ENCODE measurements at places on chromosomes 12 and 14.

GRCh38 chr12:110766311-110767154, 23.8 kb upstream of the PPP1CC start:
- no peak for DNase-seq

DNA sequence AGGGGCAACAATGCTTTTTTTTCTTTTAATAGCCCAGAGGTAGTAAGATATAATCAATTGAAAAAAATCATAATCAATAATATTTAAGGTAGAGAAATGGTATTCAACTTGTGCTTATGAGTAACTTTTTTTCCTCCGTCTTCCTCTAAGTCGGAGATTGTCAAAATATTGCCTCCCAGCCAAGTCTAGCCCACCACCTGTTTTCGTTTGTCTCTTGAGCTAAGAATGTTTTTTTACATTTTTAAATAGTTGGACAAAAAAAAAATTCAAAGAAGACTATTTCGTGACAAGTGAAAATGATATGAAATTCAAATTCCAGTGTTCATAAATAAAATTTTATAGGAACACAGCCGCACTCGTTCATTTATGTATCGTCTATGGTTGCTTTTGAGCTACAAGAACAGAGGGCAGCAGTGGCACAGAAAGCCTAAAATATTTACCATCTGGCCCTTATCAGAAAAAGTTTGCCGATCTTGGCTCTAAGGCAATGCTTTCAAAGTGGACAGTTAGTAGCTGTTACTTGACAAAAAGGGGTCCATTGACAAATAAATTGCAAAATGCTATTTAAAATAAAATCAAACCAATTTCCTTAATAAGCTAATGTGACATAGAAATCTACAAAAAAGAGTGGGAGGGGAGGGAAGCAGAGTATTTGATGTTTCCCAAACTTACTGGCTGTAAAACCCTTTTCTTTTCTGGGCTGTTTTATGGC, 40.8 kb upstream of the MAX start:
- DNase-seq, result no peak

- no peak for DNase-seq
These were observed 380.6 kb downstream of the CCDC91 start for GRCh38 chr12:28570811-28571210.

GRCh38 chr14:68780358-68781160, 12.3 kb downstream of the ZFP36L1 start:
- DNase-seq, result peak; percentile 85

GRCh38 chr12:131166717-131167116, 213.0 kb downstream of the ADGRD1 start:
- no peak for DNase-seq

- no peak for DNase-seq
These were observed 47.5 kb downstream of the EIF2S3B start for GRCh38 chr12:10553148-10553547.

- DNase-seq, result no peak
These were observed 96.7 kb downstream of the RFLNA start for GRCh38 chr12:124391340-124392261.

DNA sequence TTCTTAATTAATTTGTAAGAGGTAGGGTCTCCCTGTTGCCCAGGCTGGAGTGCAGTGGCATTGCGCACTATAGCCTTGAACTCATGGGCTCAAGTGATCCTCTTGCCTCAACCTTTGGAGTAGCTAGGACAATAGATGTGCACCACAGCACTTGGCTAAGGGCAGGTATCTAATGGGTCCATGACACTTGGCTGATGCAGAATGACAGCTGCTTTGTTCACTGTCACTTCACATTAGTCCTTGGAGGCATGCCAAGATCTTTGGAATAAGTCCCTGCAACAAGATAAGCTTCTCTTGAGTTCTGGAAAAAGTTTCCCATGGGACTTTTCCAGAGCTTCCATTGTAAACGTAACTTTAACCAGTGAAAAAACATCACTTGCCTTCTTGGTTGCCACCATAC, 23.4 kb downstream of the COQ6 start:
- DNase-seq, result no peak

- DNase-seq, result no peak
These were observed 63.4 kb downstream of the ASCL1 start for GRCh38 chr12:103020839-103021238.

- DNase-seq, result no peak
These were observed 18.8 kb downstream of the ACVRL1 start for GRCh38 chr12:51926064-51926632.

- DNase-seq, result no peak
These were observed 376 bp downstream of the INSM2 start for GRCh38 chr14:35534208-35534872.

- no peak for DNase-seq
These were observed 204 bp downstream of the HSP90AA1 start for GRCh38 chr14:102086709-102086971.

GRCh38 chr12:53279283-53279869, 11.3 kb downstream of the ESPL1 start:
- DNase-seq, result no peak

- DNase-seq, result no peak
These were observed 2.9 kb upstream of the RNU6-8 start for GRCh38 chr14:32205984-32206383.

DNA sequence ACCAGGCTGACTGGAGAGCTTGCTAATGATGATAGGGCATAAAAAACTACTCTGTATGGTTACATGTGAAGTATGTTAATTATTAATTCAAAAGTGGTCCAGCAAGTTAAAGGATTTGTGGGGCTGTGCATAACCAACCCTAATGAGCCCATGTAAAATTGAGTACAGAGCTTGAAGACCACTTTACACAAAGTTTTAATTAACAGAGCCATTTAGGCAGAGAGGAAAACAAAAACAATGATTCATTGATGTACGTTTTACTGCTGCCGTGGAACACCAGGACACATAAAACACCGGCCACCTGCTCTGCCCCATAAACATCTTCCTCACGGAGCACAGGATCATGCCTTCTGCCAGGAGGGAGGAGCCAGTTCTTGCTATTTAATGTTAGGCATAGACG, 83.5 kb downstream of the RIMBP2 start:
- no peak for DNase-seq

GRCh38 chr14:61527325-61528100, 167.8 kb upstream of the HIF1A start:
- no peak for DNase-seq

DNA sequence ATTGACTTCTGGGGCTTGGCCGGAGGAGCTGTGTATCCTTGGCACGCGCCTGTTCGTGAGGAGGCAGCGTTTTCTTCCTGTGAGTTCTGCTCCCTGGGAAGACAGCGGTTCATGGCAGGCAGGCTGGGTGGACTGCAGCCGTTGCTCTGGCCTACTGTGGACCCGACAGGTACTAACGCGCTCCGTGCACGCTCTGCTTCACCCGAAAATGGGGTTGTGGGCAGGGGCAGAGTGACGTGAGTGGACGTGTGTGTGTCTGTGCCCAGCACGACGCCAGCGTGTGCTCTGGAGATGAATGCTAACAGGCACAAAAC, 179.1 kb downstream of the KIF26A start:
- DNase-seq, result no peak

DNA sequence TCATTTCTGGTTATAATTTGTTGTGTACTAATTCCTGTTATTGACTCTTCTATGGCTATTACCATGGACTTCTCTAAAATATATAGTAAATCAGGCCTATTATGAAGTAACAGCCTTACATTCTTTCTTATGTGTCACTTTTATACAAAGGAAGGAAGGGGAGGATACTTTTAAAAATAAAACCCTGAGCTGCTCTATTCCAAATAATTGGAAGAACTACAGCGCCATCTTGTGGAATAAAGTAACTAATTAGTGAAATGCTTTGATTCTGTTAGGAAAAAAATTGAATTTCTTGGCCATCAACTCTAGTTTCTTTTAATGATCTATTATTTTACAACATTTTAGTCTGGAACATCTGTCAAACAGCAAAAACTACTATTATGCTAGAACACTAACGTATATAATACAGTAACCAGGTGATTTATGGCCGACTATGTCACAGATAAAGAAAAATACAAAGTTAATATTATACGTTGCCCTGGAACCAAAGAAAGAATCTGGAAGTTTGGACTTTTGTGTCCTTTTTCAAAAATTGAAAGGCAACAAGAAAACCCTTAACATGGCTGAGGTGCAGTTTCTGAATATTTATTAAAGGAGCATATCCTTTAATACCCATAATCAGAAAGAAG, 55.0 kb upstream of the NELL2 start:
- DNase-seq, result no peak

DNA sequence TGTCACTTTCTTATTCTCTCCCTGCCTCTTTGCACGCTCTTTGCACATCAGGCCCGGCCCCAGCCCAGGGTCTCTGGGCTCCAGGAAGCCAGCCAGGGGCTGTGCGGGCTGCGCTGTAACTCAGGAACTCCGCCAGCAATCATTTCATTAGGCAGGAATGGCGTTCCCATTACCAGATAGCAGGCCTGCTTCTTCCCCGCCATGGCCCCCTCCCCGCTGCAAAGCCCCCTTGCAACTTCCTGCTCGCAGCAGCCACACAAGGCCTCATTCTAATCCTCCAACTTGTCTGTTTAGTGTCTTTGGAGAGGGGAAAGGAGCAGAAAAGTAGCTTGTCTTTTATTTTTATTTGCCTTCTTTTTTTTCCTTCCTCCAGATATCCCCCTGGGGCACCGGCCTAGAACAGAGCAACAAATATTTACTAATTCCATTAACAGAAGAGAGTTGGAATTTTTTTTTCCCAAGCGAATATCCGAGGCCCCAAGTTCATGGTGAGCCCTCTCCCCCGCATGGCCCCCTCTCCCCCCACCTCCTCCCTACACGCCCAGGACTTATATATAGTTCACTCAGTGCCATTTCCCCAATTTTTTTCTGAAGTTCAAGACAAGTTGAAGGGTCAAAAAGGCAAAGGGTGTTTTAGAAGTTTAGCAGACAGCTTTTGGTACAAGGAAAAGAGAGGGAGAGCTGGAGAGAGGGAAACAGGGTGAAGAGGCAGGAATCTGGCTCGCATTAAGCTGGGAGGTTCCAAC, 329.4 kb upstream of the TBX3 start:
- DNase-seq, result no peak

GRCh38 chr12:111351026-111351425, 17.9 kb downstream of the PHETA1 start:
- no peak for DNase-seq

DNA sequence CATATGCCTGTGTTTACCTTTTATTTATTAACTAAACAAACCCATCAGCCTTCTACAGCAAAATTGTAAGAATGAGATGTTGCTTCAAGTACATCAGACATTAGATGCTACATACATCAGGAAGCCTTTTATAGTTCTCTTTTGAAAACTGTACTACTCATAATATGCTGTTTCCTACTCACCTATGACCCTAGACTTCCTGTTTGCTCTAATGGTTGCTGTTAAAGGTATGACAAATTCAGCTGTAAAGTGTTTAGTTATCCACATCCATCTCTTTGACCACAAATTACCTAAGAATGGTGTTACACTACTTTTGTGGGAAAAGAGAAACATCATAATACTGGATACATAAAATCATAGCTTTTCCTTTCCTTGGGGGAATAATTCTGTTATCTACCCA, 220.0 kb downstream of the RAD51B start:
- no peak for DNase-seq

- no peak for DNase-seq
These were observed 7.6 kb downstream of the SLC38A2 start for GRCh38 chr12:46364777-46365580.

GRCh38 chr14:85190251-85190650, 339.7 kb upstream of the FLRT2 start:
- no peak for DNase-seq

DNA sequence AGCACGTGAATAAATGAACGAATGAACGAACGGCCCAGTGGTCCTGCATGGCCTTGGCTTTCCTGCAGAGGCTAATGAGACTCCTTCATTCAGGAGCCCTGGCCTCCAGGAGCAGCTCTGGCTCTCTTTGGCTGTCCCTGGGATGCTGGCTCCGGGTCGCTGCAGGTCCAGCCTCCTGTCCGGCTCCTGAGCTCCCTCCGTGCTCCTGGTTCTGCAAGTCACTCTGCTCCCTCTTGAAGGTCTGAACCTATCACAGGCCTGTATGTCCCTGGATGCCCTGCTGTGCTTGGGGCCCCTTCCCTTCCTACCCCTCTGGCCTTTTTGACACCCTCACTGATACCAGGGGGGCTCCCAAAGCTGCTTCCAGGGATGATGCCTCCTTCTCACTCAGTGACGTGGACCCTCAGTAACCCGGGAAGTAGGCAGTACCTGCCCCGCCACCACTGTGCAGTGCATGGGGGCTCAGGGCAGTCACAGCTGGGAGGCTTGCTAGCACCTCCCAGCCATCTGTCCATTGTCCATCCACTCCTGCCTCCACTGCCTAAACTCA, 133.7 kb upstream of the C14orf180 start:
- peak; percentile 60 for DNase-seq

DNA sequence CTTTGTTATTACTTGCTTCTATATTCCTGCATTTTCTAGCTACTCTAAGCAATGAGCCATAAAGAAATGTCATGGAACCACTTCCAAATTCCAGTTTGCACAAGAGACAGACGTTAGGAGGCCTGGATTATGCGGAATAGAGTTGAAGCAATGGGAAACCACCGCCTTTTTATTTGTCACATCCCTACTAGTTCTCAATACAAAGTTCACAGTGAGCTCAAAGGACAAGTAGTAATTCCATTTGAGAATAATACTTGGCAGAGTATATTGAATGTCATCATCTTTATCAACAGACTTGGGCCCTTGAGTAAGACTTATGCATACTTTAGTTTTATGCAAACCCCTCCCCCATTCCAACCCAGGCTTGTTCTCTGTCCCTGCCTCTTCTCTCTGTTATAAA, 3.7 kb upstream of the SLC15A5 start:
- DNase-seq, result no peak

GRCh38 chr12:127565241-127565640, 701.7 kb upstream of the TMEM132C start:
- no peak for DNase-seq

DNA sequence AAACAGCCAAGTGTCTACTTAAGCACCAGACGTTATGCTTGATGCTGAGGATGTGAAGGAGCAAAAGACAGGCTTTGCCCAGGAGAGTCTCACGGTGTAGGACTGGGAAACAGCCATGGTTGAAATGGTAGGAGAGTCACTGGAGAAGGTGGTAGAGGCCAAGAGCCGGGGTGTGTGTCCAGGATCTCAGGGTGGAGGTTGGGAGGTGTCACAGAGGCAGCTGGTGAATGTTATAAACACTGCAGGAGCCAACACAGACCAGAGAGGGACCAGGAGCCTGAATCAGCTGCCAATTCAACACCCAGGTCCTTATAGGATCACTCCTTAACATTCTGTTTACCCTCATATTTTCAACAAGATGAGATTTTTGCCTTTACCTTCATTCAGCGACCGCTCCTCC, 7.5 kb downstream of the NID2 start:
- no peak for DNase-seq

DNA sequence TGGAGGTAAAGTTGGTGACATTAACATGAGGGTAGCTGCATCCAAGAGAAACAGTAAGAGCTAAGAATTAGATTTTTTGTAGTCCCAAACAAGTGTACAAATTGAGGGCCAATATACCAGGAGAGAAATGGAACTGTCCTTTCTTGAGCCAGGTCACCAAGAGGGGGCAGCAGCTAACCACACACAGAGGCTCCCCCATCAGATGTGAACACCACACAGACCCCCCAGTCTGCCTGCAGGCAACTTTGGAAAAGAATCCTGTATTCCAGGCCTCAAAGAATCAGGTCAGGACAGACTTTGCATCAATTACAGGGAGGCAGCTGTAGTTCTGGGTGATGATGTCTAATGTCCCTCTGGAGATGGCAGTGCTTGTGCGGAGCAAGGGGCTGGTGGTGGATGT, 77.9 kb downstream of the SPTB start:
- DNase-seq, result no peak

GRCh38 chr12:29131539-29131938, 17.5 kb upstream of the FAR2 start:
- DNase-seq, result no peak
